ENCODE measurements at places on chromosomes 16 and 17.
A peak's percentile ranks its signal among the peaks of the same experiment; 100 is the strongest.

- DNase-seq = no peak
Measured at GRCh38 chr17:82217530-82218204, 5.0 kb upstream of the CCDC57 start.

DNA sequence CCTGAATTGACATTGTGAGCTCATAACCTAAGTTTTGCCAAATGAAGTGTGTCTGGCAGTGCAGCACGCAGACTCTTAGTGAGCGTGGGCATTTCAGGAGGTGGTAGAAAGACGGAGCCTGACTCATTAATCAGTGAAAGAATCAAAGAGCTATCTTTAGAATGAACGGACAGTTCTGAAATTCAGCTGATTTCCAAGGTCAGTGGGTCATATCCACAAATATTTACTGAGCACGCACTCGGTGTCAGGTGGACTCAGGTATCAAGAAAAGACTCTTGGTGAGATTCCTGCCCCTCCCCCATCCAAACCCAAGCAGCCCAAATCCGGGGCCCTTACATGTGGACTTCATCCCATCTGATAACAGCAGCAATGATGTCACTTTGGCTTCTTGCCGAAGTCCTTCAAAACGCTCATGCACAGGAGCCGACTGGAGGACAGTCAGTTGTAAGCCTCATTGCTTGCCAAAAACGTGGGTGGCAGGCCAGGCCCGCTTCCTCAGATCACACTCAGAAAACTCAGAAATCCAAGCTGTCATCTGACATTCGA is 185.8 kb downstream of the HS3ST3A1 start:
- no peak for DNase-seq

DNA sequence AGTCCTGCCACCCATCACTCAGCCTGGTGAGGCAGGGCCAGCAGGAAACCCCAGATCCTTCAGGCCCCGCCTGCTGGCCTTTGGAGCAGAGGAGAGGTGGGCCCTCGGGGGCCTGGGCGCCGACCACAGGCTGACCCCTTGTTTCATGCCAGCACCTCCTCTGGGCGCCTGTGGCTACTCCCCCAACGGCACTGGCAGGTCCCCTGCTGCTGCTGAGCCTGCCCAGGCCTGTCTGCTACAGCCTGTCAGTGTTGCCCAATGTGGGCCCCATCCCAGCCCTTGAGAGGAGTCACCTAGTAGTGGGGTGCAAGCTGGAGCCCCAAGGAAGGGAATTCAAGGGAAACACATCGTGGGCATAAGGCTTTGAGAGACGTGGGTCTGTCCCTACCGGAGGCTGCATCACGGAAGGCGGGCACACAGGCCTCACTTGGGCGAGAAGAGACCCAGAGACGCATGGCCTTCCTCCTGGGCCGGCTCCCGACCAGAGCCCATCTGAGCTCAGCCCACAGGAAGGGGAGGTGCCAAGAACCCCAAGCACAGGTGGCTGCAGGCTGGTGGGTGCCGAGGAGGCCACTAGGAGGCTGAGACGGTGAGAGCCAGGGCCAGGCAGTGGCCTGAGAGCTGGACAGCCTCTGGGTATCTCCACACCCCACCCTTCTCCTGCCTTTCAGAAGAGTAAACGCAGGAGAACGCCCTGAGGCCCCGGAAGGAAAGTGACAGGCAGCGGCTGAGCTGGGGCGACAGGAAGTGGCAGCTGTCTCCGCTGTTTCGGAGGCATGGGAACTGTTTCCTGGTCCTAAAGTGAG is 8.0 kb upstream of the FASN start:
- DNase-seq = peak; percentile 93

DNA sequence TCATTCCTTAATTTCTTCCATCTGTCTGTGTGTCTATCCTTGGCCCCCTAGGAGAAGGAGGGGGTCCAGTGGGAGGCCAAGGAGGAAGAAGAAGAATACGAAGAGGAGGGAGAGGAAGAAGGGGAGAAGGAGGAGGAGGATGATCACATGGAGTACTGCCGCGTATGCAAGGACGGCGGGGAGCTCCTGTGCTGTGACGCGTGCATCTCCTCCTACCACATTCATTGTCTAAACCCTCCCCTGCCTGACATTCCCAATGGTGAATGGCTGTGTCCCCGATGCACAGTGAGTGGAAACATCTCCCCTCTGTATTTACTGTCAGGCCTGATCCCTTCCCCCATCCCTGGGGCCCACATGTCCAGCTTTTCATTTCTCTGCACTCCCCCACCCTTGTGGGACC is 6.3 kb downstream of the CHD3 start:
- DNase-seq = no peak

GRCh38 chr16:67549240-67549639 is 13.1 kb upstream of the CTCF start:
- DNase-seq = no peak

DNA sequence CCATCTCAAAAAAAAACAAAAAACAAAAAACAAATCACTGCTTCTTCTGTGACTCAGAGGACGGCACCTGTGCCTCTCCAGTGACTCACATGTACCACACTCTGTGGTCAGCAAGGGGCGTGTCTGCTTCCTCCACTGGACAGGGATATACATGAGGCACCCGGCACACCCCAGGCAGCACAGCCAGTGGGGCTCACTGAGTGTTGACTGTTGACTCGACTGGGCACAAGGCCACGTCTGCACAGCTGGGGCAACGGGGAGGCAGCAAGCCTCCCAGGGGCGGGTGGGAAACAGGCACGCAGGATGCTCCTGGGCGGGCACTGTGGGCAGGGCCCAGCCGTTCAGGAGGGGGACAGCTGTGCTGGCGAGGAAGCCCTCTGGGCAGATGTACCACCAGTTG is 64.1 kb downstream of the TIMM22 start:
- no peak for DNase-seq

DNA sequence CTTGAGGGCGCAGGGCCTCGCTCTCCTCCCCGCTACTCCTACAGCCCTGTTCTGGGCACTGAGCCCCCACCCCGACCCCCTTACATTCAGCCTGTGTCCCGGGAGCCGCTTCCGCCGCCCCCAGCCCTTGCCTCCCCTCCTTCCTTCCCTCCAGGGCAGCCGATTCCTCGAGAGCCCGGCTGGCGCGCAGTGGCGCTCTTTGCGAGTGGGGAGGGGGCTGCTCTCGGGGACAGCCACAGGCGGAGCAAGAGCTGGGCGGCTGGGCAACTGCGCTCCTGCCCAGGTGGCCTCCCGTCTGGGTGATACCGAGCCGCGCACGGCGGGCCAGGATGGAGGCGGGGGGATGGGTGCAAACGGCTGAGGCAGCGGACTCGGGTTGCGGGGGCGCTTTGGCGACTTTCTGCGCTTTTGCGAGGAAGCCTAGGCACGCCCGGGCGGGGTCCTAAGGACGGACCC is 1.2 kb downstream of the MMP15 start:
- no peak for DNase-seq

DNA sequence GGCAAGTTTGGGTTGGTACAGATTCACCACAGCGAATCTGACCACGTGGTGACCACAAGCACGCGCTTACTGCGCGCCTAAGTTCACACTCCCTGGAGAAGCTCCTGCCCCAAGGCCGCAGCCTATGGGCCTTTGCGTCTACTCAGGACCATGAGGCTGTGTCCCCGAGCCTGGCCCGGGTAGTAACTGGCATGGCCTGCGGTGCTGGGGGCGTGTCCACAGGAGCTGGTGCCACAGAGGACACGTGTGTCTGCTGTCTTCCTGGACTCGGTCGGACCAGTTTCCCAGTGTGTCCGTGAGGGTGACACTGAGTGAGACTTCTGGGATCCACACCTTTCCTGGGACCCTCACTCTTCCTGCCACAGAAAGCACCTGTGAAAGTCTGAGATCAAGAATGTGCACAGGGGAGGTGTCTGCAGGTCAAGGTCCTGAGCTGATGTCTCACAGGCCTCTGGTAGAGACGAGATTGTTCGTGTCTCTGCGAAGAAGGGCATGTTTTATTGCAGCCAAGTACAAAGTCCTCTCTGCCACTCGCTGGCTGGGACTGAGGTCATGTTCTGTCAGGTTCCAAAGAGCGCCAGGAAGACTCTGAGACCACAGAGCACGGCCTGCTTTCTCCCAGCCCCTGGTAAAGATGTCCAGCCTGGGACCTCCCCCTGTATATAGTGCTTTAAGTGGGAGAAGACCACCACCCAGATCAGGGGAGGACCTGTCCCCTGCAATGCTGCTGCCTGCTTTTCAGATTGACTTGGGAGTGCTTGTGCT is 25.2 kb upstream of the CAPN15 start:
- DNase-seq = no peak

- DNase-seq = no peak
Measured at GRCh38 chr16:55039511-55039910, 108.8 kb downstream of the IRX5 start.

- DNase-seq = no peak
Measured at GRCh38 chr16:78607465-78607864, 508.0 kb downstream of the WWOX start.

- no peak for DNase-seq
Measured at GRCh38 chr16:66399930-66400329, 27.2 kb upstream of the BEAN1 start.

DNA sequence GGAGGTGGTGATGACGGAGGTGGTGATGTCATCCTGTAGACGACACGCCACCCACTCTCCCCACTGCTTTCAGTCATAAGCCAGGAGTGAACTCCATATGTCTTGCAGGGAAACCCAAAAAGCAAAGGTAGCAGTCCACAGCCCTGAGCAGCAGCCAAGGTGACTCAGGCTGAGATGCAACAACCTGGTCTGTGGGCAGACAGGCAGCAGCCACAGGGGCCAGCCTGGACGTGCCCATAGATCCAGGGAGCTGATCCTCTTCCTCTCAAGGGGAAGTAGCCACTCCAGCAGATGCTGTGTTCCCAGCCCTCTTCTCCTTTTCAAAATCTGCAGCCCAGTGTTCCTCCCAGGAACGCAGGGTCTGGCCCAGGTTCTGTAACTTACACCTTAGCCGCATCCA is 17.3 kb upstream of the CIITA start:
- no peak for DNase-seq

DNA sequence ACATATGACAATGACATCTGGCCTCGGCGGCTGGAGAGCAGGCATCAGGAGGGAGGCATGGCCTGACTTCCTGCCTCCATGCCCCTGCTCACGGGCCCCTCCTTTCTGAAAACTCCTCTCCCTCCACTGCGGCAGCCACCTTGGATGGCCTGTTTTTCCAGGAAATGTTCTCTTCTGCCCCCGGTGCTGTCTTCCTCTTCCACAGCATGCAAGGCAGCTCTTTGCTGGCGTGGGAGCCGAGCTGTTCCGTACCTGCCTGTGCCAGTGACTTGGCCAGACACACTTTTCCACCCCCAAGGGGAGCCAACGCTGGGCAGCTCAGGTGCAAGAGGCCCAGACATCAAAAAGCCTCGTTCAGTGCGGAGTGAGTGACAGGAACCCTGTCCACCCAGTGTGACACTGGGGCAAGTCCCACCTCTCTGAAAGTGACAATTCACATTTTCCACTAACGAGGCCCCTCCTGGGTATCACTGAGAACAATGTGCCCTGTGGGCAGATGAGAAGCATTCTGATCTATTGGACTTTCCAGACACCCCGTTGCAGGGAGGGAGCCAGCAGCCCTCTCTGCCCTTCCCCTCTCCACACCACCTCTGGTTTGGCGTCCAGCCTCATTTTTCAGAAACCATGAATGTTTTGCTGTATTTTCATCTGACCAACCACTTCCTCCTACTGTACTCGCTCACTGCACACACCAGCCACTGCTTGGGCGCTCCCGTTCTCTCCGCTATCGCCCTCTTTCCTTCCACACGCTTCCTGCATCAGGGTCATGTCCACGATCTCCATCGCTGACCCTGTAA is 31.2 kb downstream of the NSMCE1 start:
- DNase-seq = peak; percentile 70

GRCh38 chr16:67170949-67171649 is 761 bp downstream of the NOL3 start:
- DNase-seq = no peak

- no peak for DNase-seq
Measured at GRCh38 chr16:75208861-75209505, 2.0 kb upstream of the CTRB2 start.

DNA sequence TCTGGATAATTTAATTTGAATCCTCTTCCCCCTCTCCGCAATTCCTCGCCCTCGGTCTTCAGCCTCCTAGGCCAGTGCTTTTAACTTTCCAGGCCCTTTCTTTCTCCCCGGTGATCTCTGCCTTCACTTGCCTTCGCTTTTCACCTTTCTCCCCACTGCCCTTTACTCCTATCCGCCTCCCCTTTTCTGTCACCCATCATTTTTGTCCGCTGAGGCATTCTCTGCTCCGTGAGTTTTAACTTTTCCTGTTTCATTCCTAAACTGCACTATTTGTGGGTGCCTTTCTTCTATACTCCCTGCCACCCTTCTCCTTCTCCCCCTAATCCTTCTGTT is 729 bp downstream of the LONP2 start:
- DNase-seq = no peak

DNA sequence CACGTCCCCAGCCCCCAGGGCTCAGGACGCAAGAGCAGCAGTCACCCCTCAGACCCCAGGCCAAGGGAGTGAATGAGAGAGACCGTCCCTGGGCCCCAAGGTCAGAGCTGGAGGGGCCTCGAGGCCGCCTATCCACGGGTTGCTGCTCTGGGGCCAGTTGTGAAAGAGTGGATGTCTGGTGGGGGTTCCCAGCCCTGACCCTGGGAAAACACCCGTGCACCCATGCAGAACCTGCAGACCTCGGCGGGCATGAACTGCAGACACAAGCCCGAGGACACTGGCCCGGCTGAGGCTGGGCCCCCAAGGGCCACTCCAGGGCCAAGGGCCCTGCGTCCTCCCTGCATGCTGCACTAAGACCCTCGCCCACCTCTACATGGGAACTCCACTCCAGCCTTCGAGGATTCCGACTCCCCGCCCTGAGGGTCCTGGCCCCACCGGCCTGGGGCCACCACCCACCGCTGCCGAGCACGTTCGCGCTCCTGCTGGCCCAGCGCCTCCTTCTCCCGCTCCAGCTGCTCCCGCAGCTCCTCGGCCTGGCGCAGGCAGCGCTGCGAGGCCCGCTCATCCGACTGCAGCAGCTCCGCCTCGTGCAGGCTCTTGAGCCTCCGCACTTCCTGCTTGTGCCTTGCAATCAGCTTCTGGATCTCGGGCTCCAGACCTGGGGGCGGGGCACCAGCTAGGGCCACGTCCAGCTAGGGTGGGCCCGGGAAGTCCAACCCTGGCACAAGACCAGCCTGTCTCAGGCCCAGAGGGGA is 27.6 kb upstream of the AATK start:
- peak; percentile 78 for DNase-seq

GRCh38 chr17:2064980-2065785 is 10.3 kb downstream of the HIC1 start:
- peak; percentile 76 for DNase-seq

DNA sequence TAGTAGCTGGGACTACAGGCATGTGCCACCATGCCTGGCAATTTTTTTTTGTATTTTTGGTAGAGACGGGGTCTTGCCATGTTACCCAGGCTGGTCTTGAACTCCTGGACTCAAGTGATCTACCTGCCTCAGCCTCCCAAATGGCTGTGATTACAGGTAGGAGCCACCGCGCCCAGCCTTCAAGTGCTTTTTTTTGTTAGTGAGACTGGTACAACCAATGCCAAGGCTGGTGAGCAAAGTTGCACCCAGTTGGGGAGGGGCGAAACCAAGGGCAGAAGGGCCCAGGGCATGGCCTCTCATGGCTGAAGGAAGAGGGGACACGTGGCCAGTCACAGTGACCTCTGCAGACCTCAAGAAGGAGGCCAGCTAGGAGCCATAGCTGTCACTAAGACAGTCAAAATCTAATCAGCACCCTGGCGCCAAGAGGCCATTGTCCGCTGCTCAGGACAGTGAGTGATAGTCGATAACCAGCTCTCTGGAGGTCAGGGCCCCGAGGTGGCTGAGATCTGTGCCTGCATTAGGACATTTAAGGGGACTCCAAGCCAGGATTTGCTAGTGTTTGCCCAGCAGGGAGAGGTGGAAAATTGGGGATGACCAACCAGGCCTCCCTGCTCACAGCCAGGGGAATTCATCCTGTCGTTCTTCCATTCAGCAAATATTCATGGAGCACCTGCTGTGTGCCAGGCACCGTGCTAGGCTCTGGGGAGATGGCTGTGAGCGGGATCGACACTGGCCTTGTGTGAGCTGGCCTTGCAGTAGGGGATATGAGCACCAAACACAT is 10.2 kb downstream of the IL4R start:
- DNase-seq = no peak

All from GM13977 (cell line).